ENCODE measurements at places on chromosomes 1 and 21.

DNA sequence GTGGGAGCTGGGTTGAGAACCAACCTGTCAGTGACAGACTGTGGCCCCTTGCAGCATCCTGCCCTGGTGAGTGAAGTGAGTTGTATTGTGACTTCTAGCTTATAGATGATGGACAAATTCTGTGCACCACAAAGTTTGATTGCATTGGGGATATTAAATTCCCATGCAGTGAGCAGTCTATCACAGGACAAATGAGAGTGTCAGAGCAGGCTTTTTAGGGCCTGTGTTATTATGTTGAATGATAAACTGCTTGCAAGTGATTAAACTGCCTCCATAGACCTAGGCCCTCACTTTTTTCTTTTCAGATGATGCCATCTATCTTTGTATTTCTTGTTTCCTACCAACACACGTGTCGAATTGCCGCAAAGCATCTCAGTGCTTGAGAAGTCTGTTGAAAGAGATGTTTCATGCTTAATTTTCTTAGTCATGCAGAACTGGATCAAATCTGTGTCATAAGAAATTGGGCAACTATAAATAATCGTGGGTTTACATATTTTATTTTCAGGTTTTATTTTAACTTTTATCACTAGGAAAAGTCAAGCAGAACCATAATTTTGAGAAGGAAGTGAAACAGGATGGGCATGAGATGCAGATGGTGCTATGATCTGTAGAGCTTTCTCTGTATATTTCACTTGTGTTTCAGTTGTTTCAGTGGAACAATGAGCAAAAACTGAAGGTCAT, 199.2 kb downstream of the S1PR1 start:
- DNase-seq, result no peak

DNA sequence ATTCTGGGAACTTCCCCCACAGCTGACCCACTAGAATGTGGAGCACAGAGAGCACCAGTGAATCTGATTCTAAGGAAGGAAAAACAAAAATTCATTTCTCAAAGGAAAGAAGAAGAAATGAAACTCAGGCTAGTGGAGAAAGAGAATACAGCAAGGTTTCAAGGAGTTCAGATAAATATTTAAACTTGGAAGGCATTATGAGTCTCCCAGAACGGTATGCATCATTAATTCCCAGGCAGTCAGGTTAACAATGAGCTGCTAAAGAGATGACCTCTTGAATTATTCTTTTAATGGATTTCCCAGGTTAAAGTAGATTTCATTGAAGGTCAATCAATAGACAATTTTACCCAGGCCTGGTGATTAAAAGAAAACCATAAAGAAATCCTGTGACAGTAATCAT, 103.6 kb upstream of the KAZN start:
- no peak for DNase-seq

GRCh38 chr1:154181944-154182343, 10.0 kb downstream of the TPM3 start:
- no peak for DNase-seq

DNA sequence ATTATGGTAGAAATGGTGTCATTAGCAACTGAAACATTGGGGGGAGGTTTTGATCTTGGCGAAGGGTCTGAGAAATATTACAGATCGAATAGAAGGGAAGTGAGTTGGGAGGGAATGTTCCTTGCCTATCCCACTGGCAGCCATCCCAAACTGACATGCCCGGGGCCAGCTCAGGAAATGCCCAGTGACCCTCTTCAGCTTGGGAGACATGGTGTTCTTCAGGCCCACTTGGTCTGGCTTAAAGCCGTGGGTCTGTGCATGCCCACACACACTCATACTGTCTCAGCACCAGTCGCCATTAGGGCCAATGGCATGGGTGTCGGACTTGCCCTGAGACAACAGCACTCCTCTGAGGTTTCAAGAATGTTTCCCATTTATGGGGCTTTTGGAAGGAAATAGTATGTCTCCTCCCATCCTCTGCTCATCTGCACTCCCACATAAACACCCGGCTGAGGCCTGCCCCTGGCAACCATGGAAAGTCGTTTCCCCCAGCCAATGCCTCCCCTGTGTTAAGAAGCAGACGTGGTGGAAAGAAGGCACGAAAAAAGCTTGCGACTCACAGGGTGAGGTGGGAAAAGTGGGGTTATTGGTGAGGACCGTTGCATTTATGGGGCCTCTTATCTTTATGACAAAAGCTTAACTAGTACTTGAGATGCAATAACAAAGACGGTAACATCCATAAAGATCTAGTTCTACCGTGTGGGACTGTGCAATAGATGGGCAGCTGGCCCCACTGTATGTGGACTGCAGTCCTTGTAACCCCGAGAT, 2.0 kb downstream of the RNF186 start:
- DNase-seq, result peak; percentile 14

GRCh38 chr1:28104866-28105467, 16.6 kb upstream of the EYA3 start:
- peak; percentile 83 for DNase-seq

DNA sequence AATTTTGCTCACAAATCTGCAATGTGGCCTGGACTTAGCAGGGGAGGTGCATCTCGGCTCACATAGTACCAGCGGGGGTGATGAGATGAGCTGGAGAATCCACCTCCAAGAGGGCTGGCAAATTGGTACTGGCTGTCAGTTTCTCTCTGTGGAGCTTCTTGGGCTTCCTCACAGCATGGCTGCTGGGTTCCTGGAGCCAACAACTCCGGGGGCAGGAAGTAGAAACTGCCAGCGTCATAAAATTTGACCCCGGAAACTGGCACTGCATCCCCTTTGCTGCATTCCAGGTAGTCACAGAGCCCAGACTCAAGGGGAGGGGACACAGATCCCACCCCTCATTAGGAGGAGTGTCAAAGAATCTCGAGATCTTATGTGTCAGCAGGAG, 17.0 kb upstream of the TNFRSF1B start:
- no peak for DNase-seq

GRCh38 chr21:30408782-30409494, 13.1 kb downstream of the KRTAP13-1 start:
- peak; percentile 89 for DNase-seq

DNA sequence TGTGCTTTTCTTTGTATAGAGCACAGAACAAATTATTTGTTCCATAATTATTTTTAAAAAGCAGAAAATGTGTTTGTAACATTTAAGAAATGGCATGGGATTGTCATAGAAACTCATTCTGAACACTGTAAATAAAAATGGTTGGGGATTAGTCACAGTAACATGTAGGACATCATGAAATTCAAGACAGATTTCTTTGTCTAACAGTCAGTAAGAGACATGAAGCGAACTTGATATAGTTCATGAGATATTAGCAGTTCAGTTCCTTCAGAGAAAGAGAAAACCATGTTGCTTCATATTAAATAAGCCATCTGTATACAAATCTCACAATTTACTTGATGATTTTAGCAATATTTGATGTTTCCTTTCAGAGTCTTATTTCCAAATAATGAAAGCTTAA, 19.7 kb downstream of the NFIA start:
- no peak for DNase-seq

- peak; percentile 61 for DNase-seq
Measured at GRCh38 chr1:74733604-74734484, 892 bp downstream of the TYW3 start.

DNA sequence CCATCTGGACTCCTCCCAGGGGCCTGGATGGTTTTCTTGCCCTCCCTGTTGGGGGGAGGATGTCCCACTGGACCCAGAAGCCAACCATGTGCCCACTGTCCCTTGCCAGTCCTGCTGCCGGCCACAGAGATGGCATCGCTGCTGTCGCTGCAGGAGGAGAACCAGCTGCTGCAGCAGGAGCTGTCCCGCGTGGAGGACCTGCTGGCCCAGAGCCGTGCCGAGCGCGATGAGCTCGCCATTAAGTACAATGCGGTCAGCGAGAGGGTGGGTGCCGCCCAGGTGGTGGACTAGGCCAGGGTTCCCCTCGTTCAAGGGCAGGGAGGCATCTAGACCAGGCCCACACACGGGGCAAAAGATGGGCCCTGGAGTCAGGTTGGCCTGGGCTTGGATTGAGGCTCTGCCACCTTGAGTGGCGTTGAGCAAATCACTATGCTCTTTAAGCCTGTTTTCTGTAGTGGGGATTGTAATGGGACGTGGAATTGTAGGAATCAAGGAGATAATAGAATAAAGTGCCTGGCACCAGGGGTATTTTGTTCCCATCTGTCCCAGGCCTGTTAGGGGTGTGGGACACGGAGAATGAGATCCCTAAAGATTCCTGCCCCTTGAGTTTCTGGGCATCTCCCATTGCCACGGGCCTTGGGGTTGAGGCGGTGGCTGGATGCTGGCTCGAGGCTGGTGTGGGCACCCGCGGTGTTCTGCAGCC, 2.6 kb downstream of the CROCC start:
- DNase-seq, result no peak

- DNase-seq, result peak; percentile 94
Measured at GRCh38 chr1:155184835-155185782, 11.5 kb downstream of the TRIM46 start.

GRCh38 chr1:235286667-235287066, 41.3 kb downstream of the ARID4B start:
- no peak for DNase-seq

- no peak for DNase-seq
Measured at GRCh38 chr1:213041443-213041842, 9.6 kb upstream of the RPS6KC1 start.

GRCh38 chr1:183070923-183071618, 47.9 kb downstream of the LAMC1 start:
- DNase-seq, result no peak

DNA sequence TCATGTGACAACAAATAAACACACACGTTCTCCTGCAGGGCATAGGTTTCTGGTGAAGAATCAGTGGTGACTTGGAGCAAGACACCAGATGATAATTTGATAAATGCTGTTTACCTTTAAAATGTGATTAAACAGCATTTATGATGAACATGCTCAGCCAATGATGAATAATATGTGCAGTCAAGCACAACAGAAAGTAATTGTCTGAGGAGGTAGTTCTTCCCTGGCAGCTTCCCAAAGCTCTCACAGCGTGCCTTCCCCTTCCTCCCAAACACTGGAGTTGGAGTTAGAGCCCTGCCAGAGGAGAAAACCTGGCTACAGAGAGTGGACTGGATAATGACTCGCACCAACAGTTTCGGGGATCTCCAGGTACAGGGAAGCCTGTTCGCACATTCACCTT, 463.5 kb downstream of the SMYD3 start:
- DNase-seq, result no peak

- DNase-seq, result no peak
Measured at GRCh38 chr1:71339238-71339637, 258.4 kb upstream of the ZRANB2 start.

Measured in body of pancreas (tissue), 4 donors.